A549 treated with CpdA at 1 μM for 4 hours (cell line): ENCODE measurements at places on chromosomes 2 and 18. TPM values are rescaled to one million over a fixed set of nuclear protein-coding genes. Genes with fewer than 3 reads are reported as not detected.

The IL36RN gene
- 0.03 to 0.07 TPM (median 0.06 TPM) in 4 of 5 replicates, not detected in the other for total RNA-seq

The SRSF7 gene
- total RNA-seq = 308 to 411 TPM (median 332 TPM) in 5 replicates

The LDLRAD4 gene
- total RNA-seq = 1.6 to 2.7 TPM (median 1.7 TPM) in 5 replicates

The CRYGC gene
- not detected in 5 replicates for total RNA-seq

The MCFD2 gene
- total RNA-seq = 97.0 to 115 TPM (median 108 TPM) in 5 replicates

The ALLC gene
- 0.06 TPM in 1 of 5 replicates, not detected in the others for total RNA-seq

The FAM124B gene
- not detected in 5 replicates for total RNA-seq

The BCL2 gene
- total RNA-seq = 0.52 to 0.73 TPM (median 0.58 TPM) in 5 replicates
